ENCODE measurements at places on chromosomes 13 and 19.
A peak's percentile ranks its signal among the peaks of the same experiment; 100 is the strongest.

- no peak for DNase-seq
These were observed 39.4 kb downstream of the VSTM2B start for GRCh38 chr19:29565171-29565570.

DNA sequence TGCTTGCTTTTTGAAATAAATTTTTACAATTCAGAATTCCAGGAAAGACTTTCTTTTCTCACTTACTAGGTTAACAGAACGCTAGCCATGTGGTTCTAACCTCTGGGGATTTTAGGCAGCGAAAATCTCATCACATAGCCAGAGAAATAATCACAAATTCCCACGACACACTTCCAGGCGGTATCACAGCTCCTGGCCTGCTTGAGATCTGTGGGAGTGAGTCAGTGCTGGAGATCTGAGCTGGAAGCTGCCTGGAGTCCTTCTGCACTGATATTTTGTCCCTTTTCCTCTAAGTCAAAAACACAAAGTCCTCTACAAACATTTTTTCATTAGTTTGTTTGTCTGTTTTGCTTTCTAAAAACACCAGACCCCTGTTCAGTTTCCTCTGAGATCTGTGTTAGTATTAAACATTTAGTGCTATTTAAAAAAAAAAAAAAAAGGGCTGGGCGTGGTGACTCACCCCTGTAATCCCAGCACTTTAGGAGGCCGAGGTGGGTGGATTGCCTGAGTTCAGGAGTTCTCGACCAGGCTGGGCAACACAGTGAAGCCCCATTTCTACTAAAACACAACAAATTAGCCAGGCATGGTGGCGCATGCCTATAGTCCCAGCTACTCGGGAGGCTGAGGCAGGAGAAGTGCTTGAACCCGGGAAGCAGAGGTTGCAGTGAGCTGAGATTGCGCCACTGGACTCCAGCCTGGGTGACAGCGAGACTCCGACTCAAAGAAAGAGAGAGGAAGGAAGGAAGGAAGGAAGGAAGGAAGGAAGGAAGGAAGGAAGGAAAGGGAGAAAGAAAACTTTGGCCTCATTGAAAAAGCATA lies 12.2 kb upstream of the UBE2L5 start:
- no peak for DNase-seq

DNA sequence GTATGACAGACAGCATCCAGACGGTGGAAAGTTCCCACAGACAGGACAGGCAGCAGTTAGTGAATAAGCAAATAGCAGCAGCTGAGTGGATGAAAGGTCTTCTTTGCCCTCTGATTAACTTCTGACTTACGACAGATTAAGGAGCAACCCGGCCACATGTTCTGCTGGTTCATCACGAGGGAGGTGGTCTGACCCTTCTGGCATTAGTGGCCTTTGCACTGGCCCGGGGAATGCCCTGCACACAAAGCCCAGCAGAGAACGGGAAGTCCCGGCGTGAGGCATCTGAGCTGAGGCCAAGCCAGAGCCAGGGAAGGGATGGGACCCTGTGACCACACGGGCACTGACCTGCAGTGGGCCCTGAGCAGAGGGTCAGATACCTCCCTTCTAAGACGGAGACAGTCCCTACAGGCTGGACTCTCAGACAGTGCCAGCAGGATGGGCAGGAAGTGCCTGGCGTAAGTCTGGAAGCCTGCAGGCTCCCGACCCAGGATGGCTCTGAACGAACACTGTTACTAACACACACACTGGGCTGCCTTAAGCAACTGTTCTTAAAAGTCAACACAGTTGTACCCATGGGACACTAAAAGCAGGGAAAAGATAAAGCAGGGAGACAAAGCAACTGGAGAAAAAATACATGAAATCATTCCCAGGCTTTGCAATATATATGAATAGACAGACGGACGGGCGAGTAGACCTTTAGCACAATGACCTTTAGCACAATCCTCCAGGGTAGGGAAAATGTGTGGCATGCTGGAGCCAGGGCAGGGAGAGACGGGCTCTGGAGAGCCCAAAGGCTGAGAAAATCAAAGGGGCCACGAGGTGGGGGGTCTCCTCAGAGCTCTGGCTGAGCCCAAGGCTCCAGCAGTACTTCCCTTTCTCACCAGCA lies 6.3 kb downstream of the C19orf12 start:
- DNase-seq = no peak

GRCh38 chr13:42495751-42496150 lies 78.2 kb upstream of the TNFSF11 start:
- no peak for DNase-seq

GRCh38 chr13:31111136-31111535 lies 50.6 kb downstream of the HSPH1 start:
- DNase-seq = peak; percentile 2

- DNase-seq = no peak
These were observed 25.7 kb downstream of the ARL11 start for GRCh38 chr13:49654011-49654410.

GRCh38 chr19:38527466-38528136 lies 90.2 kb downstream of the MAP4K1 start:
- no peak for DNase-seq

- DNase-seq = no peak
These were observed 22.7 kb downstream of the AKT2 start for GRCh38 chr19:40262422-40262821.

- DNase-seq = no peak
These were observed 179.6 kb upstream of the MIR17HG start for GRCh38 chr13:91167706-91168385.

DNA sequence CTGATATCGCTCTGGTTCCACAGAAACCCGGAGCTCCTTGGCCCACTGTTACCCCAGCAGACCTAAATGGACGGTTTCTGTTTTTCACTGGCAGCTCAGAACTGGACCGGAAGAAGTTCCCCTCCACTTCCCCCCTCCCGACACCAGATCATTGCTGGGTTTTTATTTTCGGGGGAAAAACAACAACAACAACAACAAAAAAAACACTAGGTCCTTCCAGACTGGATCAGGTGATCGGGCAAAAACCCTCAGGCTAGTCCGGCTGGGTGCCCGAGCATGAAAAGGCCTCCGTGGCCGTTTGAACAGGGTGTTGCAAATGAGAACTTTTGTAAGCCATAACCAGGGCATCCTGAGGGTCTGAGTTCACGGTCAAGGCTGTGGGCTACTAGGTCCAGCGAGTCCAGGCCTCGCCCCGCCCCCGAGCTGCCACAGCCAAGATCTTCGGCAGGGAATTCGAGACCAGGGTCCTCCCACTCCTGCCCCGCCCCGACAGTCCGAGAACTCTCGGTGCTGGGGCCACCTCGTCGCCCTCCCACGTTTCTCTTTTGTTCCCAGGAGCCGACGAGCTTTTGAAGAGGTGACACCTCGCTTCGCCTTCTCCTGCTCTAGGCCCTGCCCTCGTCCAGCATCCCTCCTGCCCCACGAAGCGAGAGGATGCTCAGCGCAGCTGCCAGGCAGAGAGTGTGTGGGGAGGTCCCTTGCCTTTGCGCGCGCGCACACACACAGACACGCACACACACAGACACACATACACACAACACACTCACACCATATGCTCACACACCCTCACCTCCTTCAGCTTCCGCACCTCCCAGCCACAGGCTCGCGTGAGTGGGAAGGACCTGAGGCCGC lies 8.8 kb downstream of the ZIC2 start:
- no peak for DNase-seq

DNA sequence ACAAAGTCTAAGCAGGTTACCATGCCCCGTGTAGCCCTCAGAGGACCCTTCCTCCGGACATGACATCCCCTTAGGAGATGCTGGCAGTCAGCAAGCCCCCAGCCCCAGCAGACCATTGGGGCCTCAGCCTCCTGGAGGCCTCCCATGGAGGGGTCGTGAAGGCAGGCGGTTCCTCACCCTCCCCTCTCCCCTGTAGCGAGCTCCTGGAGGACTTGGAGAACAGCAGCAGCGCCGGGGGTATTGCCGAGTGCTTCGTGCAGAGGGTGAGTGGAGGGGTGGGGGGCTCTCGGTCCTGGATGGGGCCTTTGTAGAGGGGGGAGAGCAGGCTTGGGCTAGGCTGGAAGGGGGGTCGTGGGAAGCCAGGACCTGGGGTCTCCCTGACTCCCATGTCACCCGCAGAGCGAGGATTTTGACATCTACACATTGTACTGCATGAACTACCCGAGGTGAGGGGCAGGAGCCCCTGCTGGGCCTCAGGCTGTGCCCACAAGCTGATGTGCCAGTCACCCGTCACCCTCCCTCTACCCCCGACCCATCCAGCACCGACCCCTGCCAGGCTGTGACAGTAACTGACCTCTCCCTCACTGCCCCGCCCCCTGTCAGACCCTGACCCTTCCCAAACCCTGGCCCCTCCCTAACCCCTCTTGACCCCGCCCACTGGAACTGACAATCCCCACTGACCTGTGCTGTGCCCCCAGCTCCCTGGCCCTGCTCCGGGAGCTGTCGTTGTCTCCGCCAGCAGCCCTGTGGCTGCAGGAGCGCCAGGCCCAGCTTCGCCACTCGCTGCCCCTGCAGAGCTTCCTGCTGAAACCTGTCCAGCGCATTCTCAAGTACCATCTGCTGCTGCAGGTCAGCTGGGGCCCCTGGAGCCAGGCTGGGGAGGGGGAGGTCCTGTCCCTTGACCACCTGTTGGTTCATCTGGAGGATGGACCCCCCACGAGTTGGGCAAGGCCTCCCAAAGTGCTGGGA lies 4.0 kb downstream of the PLEKHG2 start:
- no peak for DNase-seq

GRCh38 chr19:11265785-11266236 lies 3.5 kb upstream of the DOCK6 start:
- no peak for DNase-seq

DNA sequence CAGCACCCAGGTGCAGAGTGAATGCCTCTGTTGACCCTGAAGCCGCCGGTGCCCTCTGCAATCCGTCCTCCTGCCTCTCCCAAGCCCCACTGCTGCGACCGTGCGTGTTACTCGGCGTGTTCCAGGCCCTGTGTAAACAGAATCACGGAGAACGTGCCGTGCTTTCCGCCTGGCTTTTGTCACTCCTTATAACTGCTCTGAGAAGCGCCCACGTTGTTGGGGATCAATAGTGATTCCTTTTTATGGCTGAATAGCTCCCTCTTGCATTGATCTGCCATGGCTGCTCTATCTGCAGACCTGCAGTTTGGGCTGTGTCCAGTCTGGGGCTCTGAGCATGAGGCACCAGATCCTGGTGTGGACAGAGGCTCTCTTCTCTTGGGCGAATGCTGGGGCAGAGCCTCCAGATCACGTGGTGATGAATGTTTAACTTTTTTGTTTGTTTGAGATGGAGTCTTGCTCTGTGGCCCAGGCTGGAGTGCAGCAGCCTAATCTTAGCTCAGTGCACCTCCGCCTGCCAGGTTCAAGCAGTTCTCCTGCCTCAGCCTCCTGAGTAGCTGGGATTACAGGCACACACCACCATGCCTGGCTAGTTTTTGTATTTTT lies 15.8 kb downstream of the ADPRHL1 start:
- no peak for DNase-seq

- DNase-seq = no peak
These were observed 90.1 kb downstream of the ERCC5 start for GRCh38 chr13:102935896-102936321.

DNA sequence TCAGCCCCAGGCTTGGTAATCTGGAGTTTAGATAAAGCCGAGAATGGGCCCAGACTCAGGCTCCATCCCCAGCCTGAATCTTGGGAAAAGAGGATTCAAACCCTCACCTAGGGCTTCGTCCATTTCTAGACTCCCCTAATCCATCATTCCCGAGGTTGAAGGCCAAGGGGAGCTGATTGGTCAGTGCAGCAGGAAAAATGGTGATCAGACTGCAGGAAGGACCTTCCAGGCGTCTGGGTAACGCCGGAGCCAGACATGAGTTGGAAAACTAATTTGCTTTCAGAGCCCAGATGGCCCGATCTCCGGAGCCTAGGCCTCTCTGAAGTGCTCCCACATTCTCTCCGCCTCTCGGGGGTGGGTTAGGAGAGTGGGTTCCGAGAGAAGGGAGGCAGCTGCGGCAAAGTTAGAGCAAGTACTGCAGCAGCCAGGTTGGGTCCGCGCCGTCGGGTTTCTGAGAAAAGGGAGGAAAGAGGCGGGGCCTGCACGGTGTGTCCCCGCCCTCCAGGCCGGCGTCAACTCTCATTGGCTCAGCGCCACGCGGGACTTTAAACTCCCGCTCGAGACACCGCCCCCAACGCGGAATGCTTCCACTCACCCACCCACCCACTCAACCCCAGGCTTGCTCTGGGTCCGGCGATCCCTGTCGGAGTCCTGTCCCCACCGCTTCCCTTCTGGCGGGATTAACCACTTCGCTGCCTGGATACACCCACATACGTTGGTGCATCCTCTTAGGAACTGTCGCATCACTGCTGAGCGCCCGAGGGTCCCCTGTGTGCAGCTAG lies 788 bp upstream of the RTBDN start:
- DNase-seq = no peak

DNA sequence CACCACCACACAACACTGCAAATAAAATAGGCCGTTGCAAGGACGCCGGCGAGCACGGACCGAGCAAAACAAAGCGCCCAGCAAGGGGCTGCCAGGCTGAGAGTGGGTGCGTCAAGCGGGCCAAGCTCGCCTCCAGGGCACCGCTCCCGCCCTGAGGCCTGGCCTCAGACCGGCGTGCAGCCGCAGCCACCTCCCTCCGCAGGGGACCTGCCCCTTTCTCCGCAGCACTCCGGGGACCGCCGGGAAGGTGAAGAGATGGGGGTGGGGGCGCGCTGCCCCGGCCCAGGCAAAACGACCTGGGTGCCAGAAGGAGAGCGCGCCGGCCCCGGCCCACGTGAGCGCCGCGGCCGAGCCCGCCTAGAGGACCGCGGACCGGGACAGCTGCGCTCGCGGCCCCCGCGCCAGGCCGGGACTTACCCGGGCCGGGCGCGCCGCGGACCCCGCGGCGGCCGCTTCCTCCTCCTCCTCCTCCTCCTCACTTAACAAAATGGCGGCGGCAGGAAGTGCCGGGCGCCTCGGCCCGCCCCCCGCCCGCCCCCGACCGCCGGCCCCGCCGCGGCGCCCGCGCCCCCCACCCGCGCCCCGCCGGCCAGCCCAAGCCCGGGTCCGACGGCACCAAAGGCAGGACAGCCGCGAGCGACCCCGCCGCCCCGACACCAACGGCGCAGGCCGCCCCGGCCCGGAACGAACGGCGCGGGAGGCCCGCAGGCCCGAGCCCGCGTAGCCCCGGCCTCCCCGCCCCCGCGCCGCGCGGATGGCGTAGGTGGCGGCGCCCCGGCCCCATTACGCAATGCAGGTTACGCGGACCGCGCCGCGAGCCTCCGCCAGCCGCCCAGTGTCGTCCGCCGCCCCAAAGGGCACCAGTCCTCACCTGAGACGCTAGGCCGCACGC lies 674 bp downstream of the BRD4 start:
- DNase-seq = no peak

DNA sequence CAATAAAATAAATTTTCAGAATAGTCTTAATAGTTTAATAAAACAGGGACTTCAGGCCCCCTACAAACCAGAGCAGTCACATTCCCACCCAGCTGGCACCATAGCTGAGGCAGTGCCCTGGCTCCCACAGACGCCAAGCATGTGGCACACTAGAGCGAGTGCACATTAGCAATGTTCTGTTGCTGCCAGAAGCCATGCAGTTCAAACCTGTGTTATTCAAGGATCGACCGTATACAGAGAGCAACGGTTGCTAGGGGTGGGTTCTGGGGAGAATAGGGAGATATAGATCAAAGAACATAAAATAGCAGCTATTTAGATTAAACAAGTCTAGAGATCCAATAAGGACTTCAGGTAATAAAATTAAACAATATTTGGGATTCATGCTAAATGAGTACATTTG lies 419.3 kb upstream of the KLHL1 start:
- no peak for DNase-seq

- DNase-seq = no peak
These were observed 371.3 kb downstream of the COG6 start for GRCh38 chr13:40026741-40027140.
